ENCODE measurements at places on chromosomes 2 and 18.

- DNase-seq, result peak; percentile 58
These were observed 137.7 kb upstream of the HAAO start for GRCh38 chr2:42930025-42930581.

DNA sequence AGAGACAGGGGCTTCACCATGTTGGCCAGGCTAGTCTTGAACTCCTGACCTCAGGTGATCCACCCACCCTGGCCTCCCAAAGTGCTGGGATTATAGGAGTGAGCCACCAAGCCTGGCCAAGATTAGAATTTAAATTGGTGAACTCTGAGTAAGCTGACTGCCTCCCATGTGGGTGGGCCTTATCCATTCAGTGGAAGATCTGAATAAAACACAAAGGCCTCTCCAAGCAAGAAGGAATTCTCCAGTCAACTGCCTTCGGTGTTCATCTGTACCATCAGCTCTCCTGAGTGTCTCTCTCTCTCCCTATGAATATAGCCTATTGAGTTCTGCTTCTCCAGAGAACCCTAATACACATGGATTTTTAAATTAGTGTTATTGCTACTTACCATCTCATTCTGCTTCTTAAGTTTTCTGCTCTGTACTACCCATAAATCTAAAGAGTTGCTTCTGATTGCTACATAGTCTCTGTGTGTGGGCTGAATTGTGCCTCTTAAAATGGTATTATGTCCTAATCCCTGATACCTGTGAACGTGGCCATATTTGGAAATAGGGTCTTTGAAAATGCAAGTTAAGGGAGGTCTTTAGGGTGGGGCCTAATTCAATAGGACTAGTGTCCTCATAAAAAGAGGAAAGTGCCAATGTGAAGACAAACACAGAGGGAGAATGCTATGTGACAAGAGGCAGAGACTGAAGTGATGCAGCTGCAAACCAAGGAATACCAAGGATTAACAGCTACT is 36.3 kb downstream of the FBXO11 start:
- DNase-seq, result no peak

GRCh38 chr2:109635426-109636304 is 21.5 kb downstream of the SOWAHC start:
- no peak for DNase-seq

DNA sequence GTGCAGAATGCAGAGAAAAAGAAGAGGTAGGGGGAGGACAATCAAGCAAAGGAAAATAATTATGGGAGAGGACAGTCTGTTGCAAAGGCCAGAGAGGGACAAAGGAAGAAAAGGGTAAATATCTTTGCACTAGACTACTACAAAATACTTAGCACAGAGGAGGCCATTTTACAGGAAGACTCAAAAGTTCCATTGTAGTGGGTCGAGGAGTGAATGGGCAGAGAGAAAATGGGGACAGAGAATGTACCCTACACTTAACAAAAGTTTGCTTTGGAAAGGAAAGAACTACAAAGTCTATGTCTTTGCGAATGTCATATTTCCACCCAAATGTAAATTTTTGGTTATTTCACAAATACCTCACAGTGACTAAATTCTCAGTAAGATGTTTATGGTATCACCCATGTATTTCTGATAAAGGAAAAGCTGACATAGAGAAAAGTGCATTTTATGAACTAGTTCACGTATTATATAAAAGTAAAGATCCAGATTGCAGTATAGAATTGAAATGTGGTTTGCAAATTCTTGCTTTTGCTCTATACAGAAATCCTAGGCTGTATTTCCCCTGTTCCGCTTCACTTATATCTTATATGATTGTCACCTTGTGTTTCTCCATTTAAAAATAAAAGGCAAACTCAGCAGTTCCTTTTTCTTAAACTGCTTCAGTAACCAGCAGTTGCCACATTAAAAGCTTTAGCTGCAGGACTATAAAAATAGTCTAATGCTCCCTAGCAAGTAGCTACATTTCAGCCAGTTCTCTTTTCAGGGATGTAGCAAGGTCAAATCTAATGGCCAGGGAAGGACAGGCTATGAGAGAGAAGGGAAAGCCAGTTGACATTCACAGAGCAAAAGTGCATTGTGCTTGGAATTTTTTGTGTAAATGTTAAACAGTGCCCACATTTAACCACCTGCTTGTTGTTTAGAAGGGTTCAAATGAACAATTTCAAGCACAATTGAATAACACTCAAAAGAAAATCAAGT is 79.7 kb upstream of the CYTIP start:
- DNase-seq, result no peak

DNA sequence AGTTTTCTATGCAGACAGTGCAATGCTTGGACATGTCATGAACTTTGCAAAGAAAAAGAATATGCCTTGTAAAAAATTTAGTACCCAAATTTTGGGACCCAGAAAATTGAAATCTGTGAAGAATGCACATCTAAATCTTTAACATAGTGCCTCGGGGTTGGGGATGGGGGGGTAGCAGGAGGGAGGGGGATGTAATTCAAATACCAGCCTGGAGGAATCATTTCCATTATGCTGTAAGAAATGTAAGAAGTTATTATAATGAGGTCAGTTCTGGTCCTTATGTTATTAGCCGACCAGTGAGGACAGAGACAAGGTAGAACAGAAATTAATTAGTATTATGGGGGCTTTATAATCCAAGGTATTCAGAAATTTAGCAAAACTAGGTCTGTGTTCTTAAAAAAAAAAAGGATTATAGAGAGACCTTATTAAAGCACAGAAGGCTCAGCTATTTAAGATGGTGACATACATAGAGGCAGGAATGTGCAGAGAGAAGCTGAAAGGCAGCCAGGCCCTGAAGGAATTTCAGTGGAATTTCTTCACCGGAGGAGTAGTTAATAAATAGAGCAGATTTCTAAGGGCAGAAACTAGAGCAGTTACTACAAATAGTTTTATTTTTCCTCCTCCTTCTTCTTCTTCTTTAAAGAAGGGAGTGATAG is 89.0 kb upstream of the RBMS1 start:
- no peak for DNase-seq

DNA sequence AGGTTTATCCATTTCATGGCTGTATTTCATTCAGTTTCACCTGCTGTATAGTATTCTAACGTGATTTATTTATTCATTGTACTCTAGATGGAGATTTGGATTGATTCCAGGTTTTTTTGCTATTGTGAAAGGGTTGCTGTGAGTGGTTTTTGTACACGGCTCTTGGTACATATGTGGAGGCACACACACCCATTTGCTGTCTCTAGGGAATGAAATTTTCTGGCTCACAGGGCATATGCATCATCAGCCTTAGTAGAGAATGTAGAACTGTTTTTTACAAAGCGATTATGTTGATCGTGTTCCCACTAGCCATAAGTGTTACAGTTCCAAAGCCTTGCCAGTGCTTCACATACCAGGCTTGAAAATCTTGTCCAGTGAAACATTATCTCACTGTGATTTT is 5.1 kb downstream of the SPTBN1 start:
- DNase-seq, result no peak

GRCh38 chr2:184338771-184339170 is 259.6 kb upstream of the ZNF804A start:
- no peak for DNase-seq

- DNase-seq, result peak; percentile 30
These were observed 177.7 kb downstream of the DIS3L2 start for GRCh38 chr2:232139171-232139594.
